WTC11 (cell line): ENCODE measurements at places on chromosomes 7 and 10. TPM values are rescaled to one million over a fixed set of nuclear protein-coding genes. Genes with fewer than 3 reads are reported as not detected.

GRCh38 chr10:46091828-46092523 lies 45.9 kb upstream of the MSMB start:
- no peak for DNase-seq

GRCh38 chr10:88117869-88118632 lies 254.6 kb downstream of the PTEN start:
- no peak for DNase-seq

Gene UNCX
- not detected in 3 replicates for total RNA-seq

DNA sequence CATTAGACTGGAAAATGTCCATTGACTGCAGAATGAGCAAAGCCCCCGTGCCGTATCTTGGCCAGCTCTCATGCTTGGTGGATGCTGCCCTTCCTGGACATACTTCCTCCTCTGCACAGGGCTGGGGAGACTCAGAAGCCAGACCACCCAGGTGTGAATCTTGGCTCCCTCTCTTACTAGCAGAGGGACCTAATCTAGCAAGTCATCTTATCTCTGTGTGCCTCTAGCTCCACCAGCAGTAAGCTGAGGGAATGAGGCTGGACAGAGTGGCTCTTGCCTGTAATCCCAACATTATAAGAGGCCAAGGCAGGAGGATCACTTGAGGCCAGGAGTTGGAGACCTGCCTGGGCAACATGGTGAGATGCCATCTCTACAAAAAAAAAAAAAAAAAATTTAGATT lies 173.8 kb upstream of the GHITM start:
- DNase-seq = peak; percentile 36

Gene TAS2R16
- total RNA-seq = not detected in 3 replicates

DNA sequence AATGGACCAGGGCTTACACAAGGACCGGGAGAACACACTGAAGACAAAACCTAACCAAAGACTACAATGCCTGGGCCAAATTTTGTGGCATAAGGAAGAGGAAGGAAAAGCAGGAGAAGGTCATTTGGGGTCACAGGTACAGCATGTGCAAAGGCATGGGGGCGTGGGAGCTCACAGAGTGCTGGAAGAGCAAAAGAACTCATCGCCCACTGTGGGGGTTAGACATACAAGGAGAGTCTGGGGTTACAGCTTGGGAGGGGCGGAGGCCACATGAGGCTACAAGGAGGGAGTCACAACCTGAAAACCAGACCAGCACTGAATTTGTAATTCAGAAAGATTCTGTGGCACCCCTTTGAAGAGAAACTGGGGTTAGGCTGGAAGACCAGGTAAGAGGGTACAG lies 9.7 kb downstream of the PUS7 start:
- no peak for DNase-seq

GRCh38 chr10:131358741-131359442 lies 47.4 kb upstream of the TCERG1L start:
- DNase-seq = no peak

Gene EFCAB10
- total RNA-seq = 3.0 to 3.2 TPM (median 3.0 TPM) in 3 replicates

Gene NYAP1
- 6.2 to 7.6 TPM (median 6.7 TPM) in 3 replicates for total RNA-seq

Gene SHTN1
- 9.9 to 11.2 TPM (median 11.0 TPM) in 3 replicates for total RNA-seq

DNA sequence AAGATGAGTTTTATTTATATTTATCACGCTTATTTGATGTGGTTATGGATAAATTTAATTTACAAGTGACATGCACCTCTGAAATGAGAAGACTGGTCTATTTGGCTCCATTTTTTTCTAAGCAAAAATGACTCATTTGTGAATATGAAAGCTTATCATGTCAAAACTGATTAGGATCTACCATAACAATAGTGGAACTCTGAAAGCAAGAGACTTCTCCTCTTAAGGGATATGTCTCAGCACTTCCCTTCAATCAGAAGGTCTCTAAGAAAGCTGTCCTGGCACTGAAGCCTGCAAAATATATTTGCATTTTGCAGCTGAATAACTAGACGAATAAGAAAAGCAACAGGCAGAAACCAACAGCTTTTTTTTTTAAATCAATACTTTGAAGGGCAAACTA lies 12.7 kb downstream of the FAS start:
- DNase-seq = no peak
